Heart right ventricle (tissue), 16 donors: ENCODE measurements at places on chromosomes 1 and 21. TPM values are rescaled to one million over a fixed set of nuclear protein-coding genes. Genes with fewer than 3 reads are reported as not detected.
A peak's percentile ranks its signal among the peaks of the same experiment; 100 is the strongest.

Gene UTS2
- total RNA-seq: not detected

DNA sequence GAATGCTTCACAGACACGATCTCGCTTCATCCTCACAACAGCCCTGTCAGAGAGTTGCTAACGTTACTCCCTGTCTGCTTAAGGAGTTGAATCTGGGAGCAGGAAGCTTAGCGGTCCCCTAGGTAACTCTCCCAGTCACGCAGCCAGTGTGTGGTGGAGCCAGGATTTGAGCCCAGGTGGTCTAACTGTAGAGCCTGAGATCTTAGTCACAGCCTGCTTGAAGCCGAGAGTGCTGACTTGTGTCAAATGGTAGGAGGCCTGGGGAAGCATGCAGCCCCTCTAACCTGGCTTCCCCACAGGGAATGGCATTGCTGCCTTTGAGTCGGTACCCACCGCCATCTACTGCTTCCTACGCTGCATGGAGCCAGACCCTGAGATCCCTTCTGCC, 4.1 kb downstream of the ADPRS start:
- no peak for DNase-seq

DNA sequence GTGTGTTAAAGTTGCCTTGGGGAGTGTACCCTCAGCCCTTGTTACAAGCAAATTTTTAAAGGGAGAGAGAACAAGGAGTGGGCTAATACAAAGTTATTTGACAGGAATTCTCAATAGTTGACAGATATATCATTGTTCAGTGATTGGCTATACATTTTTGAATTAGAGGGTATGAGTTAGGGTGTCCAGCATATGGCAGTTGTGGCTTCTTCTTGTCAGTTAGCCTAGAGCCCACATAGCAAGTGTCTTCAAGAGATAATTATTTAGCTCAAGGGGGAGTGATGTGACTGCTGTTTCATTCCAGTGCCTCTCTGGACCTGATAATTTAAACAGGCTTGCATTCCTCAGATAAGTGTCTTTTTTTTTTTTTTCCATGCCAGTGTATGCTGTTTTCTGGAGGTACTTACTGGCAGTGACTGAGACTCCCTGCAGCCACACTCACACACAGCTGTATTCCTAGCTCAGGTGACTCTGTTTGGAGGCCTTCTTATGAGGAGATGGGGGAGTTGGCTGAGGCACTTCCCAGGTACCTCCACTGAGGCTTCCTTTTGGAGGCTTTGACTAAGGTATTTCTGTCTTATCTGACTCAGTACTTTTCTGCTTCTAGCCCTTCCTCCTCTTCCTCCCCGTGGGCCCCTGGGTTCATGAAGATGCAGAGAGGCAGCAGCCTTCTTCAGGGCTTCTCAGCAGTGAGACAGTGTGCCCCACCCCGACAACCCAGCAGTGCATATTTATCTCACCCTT, 32.3 kb downstream of the IVNS1ABP start:
- DNase-seq: no peak

DNA sequence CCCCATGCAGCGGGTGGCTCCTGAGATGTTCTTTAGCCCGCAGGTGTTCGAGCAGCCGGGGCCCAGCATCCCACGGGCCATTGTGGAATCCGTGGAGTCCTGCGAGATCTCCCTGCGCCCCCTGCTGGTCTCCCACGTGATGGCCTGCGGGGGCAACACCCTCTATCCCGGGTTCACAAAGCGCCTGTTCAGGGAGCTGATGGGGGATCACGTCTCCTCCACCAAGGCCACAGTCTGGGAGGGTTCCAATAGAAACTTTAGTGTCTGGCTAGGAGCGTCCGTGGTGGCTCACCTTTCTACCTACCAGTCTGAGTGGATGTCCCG, 71.0 kb downstream of the ACTL8 start:
- DNase-seq: no peak

DNA sequence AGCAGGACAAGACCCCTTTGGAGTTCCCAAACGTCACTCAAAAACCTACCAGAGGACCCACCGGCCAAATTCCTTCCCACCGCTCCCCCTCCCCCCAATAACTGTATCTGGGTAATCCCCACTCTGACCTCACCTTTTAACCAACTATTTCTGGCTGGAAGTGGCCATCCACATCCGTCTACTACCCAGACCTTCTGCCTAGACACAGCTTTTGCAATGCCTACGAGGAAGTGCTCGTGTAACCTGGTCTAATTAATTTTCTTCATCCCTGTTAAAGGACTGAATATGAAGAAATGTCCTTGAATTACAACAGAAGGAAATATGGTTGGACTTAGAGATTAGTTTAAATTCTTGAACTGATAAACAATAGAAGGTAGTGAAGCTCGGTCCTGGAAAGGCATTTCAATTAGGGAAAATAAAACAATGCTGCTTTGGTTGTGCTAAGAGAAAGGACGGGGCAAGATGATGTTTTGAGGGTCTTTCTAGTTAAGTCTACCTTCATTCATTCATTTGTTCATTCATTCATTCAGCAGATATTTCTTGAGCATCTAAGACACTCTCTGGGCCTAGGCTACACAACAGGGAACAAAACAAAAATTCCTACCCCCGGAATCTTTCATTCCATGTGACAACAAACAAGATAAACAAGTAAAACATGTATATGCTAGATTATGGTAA, 18.8 kb downstream of the AVPR1B start:
- no peak for DNase-seq

DNA sequence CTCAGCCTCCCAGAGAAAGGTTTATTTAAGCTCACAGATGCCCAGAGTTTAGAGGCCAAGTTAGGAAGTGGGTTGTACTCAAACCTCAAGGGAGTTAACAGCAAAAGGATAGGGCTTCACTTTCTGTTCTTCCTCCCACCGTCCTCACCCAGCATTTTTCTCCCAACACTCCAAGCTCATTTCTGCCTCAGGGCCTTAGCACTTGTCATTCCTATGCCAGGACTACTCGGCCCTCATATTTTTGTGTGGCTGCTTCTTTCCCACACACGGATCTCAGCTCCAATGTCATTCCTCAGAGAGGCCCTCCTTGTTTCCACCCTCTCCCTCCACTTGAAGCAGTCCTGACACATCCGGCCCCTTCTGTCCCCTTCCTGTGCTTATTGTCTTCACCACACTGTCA, 12.9 kb downstream of the FAM43B start:
- DNase-seq: no peak

DNA sequence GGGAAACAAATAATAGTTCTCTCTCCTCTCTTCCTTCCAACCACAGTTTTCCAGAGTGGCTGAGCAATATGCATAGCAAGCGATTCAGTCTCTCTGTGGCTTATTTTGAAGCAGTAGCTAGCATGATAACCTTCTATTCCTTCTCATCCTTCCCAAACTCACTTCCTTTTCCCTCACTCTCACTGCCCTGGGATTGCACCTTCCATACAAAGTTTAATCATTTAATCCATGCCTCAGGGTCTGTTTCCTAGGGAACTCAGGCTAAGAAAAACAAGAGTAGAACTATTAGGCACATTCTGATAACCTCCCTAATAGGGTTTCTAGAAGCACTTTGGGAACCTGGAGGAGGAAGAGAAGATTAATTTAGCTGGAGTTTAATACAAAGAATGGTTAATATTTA, 97.7 kb upstream of the S1PR1 start:
- no peak for DNase-seq

GRCh38 chr21:26900980-26901379, 55.8 kb upstream of the ADAMTS1 start:
- DNase-seq: no peak

Gene PRAMEF11
- not detected for total RNA-seq

DNA sequence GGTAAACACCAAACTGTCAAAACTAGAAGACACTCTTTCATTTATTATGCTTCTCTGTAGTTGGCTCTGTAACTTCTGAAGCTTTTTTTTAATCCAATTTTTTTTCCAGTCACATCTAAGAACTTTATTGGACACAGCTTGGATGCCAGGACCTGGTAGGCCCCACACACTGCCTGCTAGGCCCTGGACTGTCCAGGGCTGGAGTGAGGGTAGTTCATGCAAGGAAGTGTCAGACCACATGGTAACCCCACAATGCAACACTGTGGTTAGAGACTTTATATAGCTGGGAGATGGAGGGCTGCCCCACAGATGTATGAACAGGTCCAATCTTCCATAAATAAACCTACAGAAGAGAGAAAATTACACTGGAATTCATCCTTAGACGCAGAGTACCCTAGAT, 7.1 kb downstream of the SLC2A1 start:
- no peak for DNase-seq

DNA sequence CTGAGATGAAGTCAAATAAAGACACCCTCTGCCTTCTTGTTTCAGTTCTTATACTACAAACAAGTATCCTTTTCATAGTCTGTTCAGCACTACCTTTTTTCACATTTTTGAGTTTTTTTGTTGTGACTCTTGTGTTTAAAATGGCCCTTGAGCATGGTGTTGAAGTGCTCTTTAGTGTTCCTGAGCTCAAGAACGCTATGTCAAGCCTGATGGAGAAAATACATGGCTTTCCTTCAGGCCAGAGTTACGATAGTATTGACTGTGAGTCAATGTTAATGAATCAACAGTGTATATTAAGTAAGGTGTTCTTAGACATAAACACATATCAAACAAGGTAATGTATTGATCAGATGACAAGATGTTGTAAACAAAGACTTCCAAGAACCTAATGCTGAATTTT, 12.7 kb downstream of the RNPC3 start:
- DNase-seq: no peak

Gene WNT3A
- total RNA-seq: not detected

Gene C8A
- not detected for total RNA-seq

DNA sequence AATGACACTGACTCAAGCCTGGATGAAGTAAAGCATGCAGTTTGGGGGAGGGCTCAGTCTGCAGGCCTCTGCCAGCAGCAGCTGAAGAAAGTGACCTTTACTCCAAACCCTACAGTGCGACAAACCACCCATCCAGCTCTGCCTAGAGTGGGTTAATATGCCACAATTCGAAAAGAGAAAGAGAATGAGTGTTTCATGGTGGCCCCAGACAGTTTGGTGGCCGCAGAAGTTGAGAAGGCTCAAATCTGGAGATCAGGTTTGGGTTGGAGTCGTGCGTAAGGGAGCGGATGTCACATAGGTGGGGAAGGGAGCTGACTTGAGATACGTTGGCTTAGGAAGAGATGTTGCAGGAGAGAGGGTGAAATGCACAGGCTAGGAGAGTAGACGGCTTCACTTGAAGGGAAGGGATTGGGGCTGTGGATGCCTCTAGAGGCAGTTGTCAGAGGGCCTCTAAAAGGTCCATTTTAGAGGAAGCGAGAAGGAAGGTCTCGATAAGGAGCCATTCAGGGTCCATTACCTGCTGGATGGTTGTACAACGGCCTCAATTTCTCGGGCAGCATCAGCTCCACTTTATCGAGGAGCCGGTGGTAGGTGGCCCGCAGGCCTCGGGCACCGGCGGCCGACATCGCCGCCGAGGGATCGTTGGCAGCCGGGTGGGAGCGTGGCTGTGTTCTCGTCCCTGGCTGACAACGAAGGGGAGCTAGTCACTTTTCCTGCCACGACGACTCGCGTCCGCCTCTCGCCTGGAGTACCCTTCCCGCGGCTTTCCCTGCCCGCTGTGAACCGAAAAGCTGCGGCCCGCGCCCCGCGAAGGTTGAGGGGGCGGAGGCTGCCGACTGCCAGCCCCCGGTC, 1.0 kb upstream of the DCAF6 start:
- no peak for DNase-seq

- DNase-seq: no peak
These were observed 8.1 kb downstream of the BLACAT1 start for GRCh38 chr1:205447457-205448341.

DNA sequence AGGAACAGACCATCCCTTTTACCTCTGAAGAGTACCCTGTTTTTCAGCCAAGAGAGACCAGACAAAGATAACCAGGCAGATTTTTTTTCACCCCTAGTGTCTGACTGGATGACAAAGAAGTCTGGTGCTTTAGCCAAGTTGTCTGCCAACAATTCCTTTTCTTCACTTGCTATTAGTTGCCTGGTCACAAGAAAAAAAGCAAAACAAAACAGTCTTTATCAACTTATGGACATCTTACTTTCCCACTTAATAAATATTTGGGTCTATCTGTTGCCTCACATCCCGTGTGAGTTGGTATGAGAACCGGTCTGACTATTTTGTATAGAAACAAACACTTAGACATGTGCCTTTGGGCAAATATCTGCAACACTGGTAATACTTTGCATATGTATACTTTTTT, 662.9 kb downstream of the PLPP3 start:
- DNase-seq: no peak

- DNase-seq: no peak
These were observed 11.4 kb downstream of the MAGI3 start for GRCh38 chr1:113401728-113402127.

Gene PADI2
- total RNA-seq: 0.93 TPM

DNA sequence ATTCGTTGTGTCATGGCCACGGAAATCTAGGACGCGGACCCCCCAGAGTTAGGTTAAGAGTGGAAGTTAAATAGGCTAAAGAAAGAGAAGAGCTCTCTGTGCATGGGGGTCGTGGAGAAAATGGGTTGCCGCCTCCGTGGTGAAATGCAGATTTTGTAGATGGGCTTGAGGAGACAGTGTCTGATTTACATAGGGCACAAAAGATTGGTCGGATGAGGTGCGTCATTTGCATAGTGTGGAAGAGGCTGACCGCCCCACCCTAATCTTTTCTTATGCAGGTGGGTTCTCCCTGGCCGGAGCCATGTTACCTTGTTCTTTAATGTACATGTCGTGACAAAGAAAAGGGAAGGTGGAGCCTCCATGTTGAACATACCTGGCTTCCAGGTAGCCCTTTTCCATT, 14.3 kb upstream of the SLC5A9 start:
- no peak for DNase-seq

DNA sequence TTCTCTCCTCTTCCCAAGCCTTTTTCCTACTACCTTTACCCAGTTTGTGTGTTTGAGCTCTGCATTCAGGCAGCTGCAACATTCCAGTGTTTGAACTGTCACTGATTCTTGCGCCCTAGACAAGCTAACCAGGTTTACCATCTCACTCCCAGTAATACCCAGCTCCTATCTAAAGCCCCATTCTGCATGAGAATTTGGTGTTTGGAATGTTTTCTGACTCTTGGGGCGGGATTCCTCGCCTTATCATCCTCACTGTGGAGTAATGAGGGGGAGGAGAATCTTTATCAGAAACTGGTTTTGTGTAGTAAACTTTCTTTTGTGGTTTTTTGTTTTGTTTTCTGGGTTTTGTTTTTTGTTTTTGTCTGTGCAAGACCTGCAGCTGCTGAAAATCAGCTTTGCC, 36.5 kb downstream of the NCF2 start:
- DNase-seq: no peak

GRCh38 chr21:21688889-21689288, 690.7 kb downstream of the NCAM2 start:
- DNase-seq: peak; percentile 17

DNA sequence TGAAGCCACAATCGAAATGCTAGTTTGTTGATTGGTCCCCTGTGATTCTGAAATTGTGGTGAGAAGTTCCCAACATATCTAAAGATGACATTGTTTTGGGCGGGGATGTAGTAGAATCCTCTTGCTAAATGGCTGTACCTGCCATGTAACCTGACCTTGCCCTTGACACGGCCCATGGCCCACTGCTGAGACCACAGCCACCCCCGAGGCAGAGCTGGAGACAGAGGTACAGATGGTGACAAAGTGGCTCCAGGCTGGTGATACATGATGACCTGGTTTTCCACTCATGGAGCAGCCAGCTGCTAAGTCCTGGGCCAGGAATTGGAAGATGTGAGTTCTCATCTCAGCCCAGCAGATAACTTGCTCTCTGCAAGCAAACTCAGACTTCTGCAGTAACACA, 226.5 kb downstream of the FOXD2 start:
- DNase-seq: no peak
